ELR (cell line): ENCODE measurements at places on chromosomes 12 and 14.

GRCh38 chr12:53383258-53383657 lies 3.3 kb downstream of the SP1 start:
- DNase-seq, result no peak

DNA sequence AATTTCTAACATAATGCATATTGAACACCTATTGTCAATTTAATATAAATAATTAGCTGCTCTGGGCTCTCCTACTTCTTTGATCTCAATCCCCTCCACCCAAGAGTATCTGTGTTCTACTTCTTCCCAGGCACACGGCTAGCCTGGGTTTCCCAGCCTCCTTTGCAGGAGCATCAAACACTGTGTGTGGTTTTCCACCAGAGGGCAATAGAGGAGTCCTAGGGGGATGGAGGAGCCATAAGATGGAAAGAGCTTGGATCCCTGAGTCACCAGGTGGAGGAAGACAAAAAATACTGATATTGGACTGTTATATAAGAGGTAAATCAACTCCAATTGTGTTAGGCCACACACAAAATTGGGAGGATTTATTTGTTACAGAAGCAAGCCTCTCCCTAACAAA lies 333.7 kb downstream of the GLT1D1 start:
- peak; percentile 1 for DNase-seq

- DNase-seq, result no peak
Observed at GRCh38 chr14:68704736-68705720, 87.8 kb downstream of the ZFP36L1 start.

GRCh38 chr12:96103067-96103644 lies 67.8 kb upstream of the LTA4H start:
- no peak for DNase-seq

DNA sequence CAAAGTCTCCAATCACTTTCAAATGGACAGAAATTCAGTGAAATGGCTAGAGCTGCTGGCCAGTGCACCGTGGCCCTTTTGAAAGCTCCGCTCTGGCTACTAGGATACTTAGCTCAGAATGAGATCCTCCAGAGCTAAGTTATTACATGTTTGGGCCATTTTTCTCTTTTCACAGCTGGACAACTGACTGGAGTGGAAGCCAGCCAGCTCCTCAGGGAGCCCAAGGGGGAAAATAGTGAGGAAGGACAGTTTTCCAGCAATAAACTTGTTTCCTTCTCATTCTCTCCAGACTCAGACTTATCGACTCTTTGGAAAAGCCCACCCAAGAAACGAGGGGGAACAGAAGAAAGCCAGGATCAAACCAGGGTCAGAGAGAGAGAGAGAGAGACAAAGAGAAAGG lies 266.0 kb downstream of the KSR2 start:
- DNase-seq, result no peak

- peak; percentile 63 for DNase-seq
Observed at GRCh38 chr12:124289634-124290600, 5.0 kb upstream of the RFLNA start.

DNA sequence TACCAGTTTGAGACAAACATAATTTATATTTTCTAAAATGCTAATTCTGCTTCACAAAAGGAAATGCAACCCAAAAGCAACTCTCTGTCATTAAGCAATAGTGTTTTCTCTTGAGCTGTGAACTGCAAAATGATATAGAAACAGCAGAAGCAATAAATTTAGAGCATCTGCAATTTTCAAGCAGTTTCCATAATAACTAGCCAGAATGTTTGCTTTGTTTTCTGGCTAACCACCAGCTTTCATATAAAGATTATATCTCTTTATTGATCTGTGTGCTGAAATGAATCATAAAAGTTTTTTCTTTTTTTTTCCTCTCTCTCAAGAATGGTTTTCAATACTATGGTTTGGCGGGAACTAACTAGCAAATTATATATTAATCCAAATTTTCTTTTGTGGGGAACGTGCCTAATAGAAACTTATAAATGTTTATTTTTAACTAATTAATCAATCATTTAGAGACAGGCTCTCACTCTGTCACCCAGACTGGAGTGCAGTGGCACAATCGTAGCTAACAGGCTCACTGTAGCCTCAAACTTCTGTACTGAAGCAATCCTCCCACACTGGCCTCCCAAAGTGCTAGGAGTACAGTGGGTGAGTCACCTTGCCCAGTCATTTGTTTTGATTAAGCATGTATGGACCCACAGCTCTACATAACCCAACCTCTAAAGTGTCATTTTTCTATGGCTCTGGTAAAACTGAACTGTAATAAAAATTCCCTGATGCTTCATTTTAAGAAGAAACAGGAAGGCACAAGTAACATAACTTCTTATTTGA lies 830.1 kb upstream of the MGAT4C start:
- peak; percentile 55 for DNase-seq

DNA sequence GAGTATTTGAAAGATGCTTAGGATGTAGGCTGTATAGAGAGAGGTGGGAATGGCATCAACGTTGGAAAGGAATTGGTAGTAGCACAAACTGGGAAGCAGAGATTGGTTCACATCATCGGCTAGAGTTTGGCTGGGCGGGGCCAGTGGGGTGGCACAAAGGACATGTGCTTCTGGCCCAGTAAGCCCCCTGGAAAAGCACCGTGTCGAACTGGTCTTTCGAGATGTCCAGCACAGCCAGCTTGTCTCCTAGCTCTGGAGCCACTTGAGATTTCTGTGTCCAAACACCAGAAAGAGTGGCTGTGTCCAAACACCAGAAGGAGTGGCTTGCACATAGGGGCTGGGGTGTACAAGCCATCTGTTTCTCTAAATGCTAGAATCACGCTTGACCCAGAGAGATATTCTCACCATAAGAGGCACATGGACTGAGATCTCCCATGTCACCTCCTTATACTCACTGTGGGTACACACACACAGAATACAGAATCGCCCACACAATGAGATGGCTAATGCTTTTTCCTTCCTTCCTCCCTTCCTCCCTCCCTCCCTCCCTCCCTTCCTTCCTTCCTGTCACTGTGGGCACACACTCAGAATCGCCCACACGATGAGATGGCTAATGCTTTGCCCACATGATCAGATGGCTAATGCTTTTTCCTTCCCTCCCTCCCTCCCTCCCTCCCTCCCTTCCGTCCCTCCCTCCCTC lies 41.8 kb upstream of the KCNK13 start:
- DNase-seq, result no peak

DNA sequence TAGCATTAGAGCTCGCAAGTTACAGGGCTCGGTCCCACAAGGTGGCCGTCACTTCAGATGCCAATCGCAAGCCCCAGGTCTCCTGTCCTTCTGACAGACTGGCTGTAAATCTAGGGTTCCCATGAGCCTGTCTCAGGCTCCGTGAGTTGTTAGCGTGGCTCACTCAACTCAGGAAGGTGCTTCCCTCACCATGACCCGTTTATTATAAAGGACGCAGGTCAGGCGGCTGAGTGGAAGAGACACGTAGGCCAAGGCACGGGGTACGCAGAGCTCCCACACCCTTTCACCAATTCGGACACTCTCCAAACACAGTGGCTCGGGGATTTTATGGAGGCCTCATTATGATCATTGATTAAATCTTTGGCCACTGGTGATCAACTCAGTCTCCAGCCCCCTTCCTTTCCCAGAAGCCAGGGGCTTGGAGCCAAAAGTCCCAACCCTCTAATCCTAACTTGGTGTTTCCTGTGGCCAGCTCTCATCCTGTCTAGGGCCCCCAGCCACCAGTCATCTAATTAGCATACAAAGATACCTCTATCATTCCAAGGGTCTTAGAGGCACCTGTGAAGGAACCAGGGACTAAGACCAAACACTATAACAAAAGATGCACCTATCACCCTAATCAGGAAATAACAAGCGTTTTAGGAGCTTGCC lies 25.8 kb upstream of the LRTM2 start:
- no peak for DNase-seq

DNA sequence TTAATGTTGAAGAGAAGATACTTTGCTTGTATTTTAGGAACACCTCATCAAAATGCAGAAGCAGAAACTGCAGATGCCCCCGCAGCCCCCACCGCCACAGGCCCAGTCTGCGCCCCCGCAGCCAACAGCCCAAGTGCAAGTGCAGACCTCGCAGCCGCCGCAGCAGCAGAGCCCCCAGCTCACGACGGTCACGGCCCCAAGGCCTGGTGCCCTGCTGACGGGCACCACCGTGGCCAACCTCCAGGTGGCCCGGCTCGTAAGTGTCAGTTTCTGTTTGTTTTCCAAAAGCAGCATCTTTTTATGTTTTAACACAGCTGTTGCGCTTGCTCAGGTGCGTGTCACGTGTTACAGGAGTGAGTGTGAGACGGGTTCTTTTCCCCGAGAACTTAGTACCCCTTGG lies 79.5 kb downstream of the DDX51 start:
- DNase-seq, result no peak

DNA sequence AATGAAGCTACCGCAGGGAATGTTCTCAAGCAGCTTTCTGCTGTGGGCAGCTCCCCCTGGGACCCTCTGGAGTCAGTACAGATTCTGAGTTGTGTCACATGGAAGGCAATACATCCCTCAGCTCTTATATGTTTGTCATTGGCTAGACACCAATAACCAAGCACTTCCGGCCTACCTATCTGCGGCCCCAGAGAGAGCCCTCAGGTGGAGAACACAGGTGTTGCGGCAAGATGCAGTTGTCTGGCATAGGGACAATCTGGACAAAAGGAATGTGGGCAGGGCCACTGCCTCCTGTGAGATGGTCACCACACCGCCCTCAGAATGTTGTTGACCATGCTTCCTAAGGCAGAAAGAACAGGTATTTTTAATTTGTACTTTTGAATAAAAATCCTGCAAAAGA lies 118.7 kb downstream of the BRMS1L start:
- peak; percentile 10 for DNase-seq

DNA sequence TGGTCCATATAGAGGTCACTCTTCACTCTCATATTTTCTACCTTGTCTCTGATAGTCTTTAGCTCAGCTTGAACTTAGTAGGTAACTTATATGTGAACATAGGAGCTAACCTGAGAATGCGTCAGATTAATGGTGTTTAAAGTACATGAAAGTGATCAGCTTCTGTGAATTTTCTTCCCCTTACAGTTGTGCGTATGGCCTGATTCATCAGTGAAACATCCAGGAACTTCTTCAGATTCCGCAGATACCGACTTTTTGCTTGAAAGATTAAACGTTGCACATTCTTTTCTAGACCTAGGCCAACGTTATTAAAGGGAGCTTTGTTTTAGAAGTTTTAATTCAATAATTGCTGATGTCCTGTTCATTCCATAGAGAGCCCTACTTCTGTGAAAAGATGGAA lies 1945.1 kb upstream of the SEL1L start:
- peak; percentile 15 for DNase-seq

DNA sequence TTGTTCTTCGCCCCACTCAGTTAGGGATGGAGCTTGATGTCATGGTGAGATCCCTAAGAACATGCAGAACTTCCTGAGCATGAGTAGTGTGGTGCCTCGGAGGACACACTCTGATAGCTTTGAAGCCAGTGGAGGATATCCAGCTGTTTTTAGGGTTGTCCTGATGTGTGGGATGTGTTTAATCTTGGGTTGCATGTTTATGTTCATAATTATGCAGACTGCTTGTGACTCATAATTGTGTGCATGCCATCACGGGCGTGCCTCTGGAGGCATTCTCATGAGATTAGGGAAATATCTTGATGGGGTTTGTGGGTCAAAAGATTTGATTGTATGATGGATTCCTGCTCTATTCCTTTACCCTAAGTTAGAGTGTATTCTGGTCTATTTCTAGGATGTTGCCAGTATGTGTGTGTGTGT lies 267.4 kb upstream of the PELI2 start:
- DNase-seq, result peak; percentile 20

DNA sequence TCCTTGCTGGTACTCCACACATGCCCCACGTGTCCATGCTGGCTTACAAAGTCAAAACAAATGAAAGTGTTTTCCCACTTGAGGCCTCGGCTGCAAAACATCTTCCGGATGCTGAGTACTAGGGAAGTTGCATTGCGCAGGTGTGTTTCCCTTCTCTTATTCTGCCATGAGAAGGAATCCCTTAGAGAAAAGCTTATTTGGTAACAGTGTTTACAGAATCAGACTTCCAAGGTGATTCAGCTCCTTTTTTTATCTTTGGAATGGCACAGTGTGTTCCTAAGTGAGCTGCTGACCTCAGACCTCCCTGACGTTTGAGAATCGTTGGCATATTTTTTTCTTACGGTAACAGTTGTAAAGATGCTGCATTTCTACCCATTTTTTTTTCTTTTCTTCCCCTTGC lies 211.3 kb downstream of the ESR2 start:
- DNase-seq, result no peak

GRCh38 chr12:15152868-15153267 lies 68.3 kb downstream of the RERG start:
- peak; percentile 27 for DNase-seq

DNA sequence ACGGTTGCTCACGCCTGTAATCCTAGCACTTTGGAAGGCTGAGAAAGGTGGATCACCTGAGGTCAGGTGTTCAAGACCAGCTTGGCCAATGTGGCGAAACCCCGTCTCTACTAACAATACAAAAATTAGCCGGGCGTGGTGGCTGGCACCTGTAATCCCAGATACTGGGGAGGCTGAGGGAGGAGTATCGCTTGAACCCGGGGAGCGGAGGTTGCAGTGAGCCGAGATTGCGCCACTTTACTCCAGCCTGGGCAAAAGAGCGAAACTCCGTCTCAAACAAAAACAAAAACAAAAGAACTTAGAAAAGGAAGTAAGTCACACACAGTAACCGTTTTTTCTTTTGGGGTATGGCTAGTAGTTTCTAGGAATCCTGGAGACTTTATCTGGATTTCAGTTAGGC lies 1.7 kb upstream of the PALS1 start:
- no peak for DNase-seq

DNA sequence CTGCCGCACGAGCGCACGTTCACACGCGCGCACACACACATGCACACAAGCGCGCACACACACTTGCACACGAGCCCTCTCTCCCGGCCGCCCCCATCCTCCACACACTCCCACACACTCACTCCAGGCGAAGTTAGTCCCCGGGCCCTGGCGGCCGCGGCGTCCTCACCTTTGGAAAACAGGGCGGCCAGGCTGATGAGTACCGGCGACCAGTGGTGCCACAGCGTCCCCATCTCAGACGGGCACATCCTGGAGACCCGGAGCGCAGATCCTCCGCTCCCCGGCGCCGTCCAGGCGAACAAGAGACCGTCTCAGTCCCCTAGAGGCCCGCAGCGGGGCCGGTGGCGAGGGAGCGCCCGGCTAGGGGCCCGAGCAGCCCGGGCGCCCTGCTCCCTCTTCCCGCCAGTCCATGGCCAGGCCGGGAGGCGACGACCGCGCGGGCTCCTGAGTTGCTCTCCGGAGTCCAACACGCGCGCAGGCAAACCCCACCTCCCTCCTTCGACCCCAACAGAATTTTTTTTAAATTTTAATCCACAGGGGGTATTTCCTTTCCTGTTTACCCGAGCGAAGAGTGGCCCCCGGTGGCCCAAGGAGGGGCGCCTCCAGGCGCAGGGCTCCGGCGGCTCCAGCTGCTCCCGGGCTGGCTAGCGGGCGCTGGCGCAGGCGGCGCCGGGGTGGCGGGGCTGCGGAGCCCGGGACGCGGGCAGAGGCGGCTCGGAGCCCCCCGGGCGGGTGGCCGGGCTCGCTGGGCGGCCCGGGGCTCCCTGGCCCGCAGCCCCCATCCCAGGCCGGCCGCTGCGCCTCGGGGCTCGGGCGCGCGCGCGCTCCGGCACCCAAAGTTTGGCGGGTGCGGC lies 506 bp downstream of the TMEM132D start:
- DNase-seq, result no peak

DNA sequence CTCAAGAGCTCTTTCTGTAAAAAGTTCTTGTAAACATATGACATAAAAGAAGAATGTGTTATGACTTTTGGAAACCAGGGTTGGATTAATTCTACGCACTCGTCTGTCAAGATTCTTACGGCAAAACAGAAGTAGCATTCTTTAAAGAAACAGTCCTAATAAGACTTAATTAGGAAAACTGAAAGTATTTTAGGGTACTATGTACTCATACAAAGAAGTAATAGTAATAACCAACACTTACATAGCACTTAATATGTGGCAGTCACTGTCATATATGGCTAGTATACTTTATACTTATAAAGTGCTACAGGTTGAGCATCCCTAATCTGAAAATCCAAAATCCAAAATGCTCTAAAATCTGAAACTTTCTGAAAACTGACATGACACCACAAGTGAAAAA lies 72.9 kb upstream of the ST8SIA1 start:
- no peak for DNase-seq
